ENCODE measurements at places on chromosomes 11 and 22.
A peak's percentile ranks its signal among the peaks of the same experiment; 100 is the strongest.

GRCh38 chr11:6249770-6250555 is 9.7 kb upstream of the CCKBR start:
- DNase-seq: no peak

DNA sequence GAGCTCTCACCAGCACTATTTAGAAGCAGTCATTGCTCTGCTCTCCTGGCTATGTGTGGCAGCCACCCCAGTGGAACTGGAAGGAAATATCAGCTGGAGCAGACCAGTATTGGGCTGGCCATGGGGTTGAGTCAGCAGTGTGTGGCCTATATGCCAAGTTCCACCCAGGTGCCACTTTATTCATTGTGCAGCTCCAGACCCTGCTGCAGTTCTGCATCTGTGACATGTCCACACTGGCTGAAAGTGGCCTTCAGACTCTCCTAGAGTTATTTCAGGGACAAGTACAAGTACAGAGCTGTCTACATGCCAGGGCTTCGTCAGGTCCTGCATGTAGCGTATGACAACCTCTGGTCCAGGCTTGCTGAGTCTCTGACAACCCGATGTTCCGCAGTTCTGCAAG is 55.2 kb downstream of the CABIN1 start:
- DNase-seq: no peak

DNA sequence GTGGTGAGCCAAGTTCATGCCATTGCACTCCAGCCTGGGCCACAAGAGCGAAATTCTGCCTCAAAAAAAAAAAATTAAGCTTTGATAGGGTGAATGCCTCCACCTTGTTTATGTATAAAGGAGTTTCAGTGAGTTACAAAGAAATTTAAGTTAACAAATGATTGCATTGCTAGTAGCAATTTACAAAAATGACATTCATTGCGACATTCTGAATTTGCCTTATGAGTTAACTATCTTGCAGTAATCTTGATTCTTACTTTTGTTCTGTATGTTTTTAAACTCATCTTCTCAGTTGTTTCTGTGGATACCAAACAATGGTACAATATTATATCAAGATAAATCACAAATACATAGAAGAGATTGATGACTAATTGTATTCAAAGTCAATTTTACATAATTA is 207.0 kb downstream of the DDX10 start:
- no peak for DNase-seq

GRCh38 chr11:17611503-17612220 is 64.6 kb downstream of the OTOG start:
- DNase-seq: no peak

DNA sequence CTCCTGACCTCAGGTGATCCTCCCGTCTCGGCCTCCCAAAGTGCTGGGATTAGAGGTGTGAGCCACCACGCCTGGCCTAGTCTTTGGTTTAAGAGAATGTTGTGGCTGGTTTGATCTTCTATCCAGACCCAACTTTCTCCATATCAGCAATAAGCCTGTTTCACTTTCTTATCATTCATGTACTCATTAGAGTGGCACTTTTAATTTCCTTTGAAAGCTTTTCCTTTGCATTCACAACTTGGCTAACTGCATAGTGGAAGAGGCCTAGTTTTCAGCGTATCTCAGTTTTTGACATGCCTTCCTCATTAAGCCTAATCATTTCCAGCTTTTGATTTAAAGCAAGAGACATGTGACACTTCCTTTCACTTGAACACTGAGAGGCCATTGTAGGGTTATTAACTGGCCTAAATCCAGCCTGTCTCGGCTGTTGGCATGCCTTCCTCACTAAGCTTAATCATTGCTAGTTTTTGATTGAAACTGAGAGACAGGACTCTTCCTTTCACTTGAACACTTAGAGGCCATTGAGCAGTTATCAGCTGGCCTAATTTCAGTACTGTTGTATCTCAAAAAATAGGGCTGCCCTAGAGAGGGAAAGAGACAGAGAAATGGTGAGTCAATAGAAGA is 13.1 kb upstream of the RPL3 start:
- no peak for DNase-seq

- no peak for DNase-seq
Measured at GRCh38 chr22:18044548-18045271, 20.3 kb upstream of the MICAL3 start.

- no peak for DNase-seq
Measured at GRCh38 chr11:22884217-22884616, 23.9 kb upstream of the CCDC179 start.

- DNase-seq: no peak
Measured at GRCh38 chr11:57596266-57596885, 1.1 kb upstream of the SERPING1 start.

DNA sequence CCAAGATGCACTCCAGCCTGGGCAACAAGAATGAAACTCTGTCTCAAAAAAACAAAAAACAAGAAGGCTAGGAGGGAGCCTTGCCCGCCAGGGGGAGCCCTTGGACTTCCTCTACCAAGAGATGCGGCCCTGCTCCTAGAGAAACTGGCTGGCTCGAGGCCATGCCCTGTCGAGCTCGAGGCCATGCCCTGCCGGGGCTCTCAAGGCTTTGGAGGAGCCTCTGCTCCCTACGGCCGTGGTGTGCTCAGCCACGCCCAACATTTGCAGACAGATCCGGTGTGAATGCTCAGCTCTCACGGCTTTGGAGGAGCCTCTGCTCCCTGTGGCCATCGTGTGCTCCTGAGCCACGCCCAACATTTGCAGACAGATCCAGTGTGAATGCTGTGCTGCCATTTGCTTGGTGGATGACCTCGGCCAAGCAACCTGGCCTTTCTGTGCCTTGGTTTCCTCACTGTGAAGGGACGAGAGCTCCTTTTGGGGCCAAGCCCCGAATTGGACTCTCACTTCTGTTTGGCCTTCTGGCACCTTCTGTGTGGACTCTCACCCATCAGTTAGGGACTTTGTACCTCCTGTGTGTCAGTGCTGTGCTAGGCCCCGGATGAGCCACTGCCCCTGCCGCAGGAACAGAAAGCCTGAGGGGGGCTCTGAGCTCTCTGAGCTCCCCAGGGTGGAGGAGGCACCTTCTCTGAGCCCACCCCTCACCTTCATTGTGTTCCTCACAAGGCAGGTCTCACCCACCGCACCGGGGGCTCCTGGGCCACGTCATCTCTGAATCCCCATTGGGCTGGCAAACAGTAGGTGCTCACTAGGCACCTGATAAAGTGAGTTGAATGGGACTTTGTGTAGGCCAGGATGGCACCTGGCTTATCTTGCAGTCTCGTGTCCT is 14.1 kb downstream of the C11orf24 start:
- DNase-seq: peak; percentile 82

- no peak for DNase-seq
Measured at GRCh38 chr11:82874646-82875523, 25.3 kb downstream of the PRCP start.

DNA sequence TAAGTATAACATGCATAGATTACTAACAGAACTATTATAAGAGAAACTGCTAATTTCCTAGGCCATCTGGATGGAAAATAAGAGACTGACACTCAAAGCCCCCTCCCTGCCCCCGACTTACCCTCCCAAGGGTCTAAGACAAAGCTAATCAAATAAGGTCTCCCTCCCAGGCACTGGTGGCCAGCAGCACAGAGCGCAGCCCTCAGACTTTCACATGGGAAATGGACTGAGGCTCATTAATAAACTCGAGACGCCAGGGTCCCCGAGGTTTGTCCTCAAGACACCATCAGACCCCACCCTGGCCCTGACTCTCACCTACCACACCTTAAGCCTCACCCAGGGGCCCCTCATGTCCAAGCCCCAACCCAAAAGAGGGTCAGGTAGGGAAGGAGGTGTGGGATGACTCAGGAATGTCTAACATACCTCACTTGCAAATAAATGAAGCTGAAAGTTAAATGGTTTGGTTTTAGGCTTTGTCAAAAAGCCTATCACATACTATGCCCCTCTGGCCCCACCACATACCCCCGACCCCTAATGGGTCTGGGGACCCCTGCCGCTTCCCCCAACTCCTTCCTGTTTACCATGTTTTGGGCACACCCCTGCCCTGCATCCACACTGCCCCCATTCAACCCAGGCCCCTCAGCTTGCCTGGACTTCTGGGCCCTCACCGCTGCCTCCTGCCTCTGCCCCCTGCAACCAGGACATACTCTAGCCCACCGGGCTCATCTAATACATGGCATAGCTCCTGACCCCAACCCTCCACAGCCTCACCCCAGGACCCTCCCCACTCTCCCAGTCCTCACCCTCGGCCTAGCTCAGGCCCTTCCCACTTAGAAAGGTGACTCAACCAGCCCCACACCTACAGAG is 11.4 kb downstream of the ARAP1 start:
- no peak for DNase-seq

DNA sequence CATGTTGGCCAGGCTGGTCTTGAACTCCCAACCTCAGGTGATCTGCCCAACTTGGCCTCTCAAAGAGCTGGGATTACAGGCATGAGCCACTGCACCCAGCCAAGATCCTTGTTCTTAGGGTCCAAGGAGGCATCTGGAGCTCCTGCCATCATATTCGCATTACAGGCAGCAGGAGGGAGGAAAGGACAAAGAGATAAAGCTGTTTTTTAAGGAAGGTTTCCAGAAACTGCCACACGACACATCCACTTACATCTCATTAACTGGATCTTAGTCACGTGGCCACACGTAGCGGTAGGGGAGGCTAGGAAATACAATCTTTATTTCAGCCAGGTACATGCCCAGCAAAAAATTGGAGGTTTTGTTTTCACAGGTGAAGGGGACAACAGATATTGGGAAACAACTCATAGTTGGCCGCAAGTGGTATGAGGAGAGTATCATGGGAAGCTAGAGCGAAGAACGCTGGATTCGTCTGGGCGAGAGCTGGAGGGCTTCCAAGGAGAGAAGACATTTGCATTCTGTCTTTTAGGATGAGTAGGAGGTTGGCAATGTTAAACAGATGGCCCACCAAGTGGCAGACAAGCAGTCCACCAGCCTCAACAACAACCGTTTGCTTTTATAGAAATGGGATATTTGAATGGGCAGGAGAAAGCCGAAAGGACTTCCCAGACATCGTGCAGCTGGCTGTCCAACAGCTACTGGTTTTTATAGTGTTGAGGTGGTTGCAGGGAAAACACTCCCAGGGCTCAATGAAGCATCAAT is 39.2 kb upstream of the DMC1 start:
- DNase-seq: no peak

DNA sequence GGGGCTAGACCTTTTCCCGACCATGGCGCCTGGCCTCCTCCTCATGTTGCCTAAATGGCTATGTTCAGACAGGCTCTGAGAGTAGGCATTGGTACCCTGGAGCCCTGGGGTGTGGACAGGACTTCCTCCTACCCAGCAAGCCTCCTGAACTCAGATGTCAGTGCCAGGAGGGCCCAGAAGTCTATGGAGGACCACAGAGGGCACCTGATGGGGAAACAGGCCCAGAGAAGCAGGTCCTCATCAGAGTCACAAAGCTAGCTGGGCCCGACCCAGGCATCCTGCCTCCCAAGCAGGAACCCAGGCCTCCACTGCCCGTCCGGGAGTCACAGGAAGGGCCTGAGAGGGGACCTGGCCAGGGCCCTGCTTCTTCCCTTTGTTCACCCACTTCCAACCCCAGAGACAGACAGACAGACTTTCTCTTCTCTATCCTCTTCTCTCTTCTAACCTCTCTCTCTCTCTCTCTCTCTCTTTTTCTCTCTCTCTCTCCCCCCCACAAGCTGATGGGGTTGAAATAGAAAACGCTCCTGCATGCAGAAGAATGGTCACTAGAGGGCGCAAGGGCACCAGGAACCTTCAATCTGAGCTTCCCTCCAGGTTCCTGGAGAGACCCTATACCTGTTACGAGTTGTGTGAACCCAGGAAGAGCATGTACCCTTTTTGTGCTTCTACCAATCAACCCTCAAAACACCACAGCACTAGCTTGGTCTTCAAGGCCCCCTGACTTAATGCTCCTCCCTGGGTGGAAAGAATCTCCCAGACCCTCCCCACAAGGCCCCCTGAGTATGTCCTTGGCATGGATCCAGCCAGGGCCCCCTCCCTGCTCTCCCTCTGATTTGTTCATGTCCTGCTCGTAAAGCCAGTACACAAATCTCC is 27.1 kb downstream of the ARAP1 start:
- DNase-seq: peak; percentile 90

- no peak for DNase-seq
Measured at GRCh38 chr11:34056672-34057071, 5.1 kb downstream of the CAPRIN1 start.

GRCh38 chr11:117160826-117161225 is 16.7 kb downstream of the PAFAH1B2 start:
- DNase-seq: no peak

DNA sequence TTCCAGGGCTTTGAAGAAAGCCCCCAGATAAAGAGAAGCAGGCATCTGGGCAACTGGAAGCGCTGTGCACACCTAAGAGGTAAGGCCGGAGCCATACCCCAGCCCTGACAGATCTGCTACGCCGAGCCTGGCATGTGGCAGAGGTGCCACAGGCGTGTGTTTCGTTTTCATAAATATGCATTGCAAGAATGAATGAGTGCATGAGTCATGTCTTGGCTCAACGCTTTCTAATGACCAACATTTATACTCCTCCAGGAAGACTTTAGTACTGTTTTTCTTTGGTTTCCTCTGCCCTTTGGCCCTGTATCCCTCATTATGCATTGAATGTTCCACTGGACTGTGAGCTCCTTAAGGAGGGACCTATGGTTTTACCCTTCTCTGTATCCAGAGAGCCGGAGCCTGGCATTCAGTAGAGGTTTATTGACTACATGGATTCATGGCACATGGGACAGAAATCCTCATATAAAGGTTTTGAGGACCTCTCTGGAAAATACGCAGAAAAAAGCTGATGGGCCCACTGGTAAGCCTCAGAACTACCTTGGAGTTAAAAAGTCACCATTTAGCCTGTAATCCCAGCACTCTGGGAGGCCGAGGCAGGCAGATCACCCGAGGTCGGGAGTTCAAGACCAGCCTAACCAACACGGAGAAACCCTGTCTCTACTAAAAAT is 38.9 kb upstream of the CSNK2A3 start:
- DNase-seq: no peak

DNA sequence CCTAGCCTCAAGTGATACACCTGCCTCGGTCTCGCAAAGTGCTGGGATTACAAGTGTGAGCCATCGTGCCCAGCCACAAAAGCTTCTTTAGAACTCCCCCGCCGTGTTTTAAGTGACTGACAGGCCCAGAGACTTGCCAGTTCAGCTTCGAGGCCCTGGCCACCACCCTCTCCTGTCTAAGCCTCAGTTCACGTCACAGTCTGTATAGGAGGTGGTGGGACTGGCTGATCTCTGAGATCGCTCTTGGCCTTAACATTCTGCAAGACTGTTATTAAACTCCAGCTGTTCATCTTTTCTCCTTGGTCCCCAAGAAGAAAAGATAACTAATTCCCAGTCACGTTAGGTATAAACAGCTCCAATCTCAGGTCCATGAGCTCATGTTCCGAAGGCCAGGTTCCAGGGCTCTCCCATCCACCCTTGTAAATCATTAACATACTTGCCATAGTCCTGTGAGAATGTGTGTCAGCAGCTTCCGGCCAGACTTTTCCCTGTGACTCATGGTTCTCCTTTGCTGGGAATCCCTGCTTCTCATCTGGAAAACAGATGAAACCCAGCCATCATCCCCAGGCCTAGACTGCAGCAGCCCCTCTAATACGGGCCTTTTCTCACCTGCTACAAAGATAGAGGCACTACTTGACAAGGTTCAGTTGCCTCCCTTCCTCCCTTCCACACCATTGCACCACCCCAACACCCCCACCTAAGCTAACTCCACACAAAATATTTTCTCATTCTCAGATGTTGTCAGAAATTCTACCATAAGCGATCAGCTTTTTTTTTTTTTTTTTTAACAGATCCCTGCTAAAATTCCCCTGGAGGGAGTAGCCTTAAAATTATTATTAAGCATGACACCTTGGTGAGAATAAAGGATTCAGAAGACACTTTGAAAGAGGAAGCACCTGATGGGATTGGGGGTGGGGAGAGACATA is 5.6 kb upstream of the KIAA0930 start:
- DNase-seq: no peak

GRCh38 chr11:126046570-126047195 is 16.0 kb downstream of the CDON start:
- no peak for DNase-seq
